Caki2 (cell line): ENCODE measurements at places on chromosomes 6 and 20.

GRCh38 chr6:74409447-74409846, 713.4 kb downstream of the CD109 start:
- peak; percentile 14 for DNase-seq

GRCh38 chr6:52394251-52394666, 25.9 kb upstream of the EFHC1 start:
- no peak for DNase-seq

DNA sequence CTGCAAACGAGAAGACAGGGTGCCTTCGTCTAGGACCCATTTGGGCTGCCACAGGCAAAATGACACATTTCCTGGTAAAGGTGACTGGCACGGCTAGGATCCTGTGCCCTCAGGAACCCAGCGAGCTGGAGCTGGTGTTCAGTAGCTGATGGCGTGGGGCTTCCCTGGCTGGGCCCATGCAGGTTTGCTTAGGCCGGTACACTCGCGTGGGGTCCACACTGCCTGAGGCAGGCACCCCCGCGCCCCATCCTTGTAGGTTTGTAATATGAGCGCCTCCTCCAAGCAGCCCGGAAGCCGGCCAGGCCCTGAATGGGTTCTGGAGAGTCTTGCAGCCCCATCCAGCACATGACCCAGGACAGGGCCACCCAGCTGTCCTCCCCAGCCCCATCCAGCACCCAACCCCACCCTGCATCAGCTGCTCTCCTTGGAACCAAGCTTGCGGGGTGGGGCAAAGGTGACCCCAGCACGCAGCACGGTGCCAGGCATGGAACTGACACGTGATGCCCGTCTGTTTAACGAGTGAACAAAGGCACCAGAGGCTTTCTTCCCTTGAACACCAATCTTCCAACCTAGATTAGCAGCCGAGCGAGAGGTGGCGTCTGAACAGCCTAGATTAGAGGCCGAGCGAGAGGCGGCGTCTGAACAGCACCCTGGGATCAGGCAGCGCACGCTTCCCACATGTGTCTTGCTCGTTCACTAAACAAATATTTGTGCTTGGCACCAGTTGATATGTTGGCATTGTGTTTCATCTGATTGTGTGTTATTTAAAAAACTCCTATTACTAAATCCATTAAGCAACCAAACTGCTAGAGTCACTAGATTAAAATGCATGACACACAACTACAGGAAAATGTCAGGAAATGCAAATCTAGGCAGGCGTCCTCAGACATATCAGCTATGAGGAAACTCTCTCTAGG, 112.1 kb downstream of the DLL1 start:
- DNase-seq = no peak

DNA sequence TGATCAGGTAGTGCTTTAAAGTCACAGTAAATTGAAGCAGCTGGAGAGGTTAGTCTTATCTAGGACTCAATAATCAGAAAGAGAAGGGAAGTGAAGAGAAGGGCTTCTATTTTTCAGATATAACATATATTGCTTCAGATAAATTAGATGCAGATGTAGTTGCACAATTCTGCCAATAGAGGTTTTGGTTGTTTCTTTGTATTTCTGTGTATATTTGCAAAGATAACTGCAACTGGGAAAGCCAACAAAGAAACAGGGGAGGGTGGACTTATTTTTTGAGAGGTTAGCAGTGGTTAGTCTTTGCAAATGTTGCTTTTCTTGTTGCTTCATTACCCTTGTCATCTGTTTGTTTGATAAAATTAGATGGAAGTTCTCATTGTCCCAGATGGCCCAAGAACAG, 106.6 kb downstream of the ADGRG6 start:
- DNase-seq = no peak

GRCh38 chr6:159762681-159763293, 942 bp downstream of the ACAT2 start:
- DNase-seq = no peak

GRCh38 chr6:72551470-72551869, 70.4 kb upstream of the KCNQ5 start:
- no peak for DNase-seq

- no peak for DNase-seq
Observed at GRCh38 chr6:152634773-152635172, 2.4 kb downstream of the SYNE1 start.

- DNase-seq = no peak
Observed at GRCh38 chr20:64101731-64102621, 5.4 kb downstream of the NPBWR2 start.

- peak; percentile 85 for DNase-seq
Observed at GRCh38 chr6:5125152-5126006, 40.2 kb downstream of the PPP1R3G start.

DNA sequence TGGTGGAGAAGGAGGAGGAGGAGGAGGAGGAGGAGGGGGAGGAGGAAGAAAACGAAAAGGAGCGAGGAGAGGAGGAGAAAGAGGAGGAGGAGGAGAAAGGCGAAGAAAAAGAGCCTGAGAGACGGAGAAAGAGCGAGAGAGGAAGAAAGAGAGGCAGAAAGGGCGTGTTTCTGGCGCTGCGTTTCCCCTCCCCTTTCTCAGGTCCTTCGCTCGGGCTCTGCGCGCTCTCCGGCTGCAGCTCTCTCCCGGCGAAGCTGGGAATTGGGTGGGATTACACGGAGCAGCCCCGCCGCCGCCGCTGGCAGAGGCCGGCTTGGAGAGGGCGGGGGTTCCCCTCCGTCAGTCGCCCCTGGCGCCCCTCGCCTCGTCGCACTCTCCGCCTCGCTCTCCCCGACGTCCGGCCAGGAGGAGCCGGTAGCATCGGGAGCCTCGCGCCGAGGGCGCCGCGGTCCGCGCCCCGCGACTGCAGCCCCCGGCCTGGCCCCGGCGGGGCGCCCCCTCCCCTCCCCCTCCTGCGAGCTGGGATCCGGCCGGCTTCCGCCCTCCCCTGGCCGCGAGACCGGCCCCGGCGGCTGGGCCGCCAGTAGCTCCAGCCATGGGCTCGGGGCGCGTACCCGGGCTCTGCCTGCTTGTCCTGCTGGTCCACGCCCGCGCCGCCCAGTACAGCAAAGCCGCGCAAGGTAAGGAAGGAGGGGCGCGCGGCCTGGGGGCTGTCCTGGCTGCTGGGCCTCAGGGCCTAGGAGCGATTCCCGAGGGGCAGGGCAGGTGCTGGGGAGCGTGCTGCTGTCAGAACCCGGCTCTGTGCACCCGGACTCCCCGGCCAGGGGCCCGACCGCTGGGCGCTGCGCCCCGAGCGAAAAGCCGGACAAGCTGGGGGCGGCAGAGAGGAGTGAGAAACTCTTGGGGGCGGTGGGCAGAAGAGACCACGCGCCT, at the start of gene SCUBE3:
Gene SCUBE3, plus strand, starts transcription at position 133 of the 933 bp plus-strand sequence. Its CDS starts 463 bp downstream, at position 596.
- no peak for DNase-seq

DNA sequence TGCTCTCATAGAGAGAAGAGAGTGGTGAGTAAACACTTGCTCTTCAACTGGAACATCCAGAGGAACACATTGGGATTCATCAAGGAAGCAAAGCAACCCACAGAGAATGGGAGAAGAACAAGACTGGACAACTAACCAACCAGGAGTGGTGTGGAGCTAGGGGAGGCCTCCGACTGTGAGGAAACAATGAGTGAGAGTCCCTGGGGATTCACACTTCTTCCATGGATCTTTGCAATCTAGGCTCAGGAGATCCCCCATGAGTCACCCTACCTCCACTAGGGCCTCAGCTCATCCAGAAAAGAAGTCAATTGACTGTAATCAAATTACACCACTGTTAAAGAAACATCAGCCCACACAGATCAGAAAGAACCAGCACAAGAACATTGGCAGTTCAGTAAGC, 42.3 kb upstream of the CLVS2 start:
- DNase-seq = no peak
